ENCODE measurements at places on chromosomes 6 and 20.
A peak's percentile ranks its signal among the peaks of the same experiment; 100 is the strongest.

- DNase-seq, result no peak
Observed at GRCh38 chr20:16518784-16519084, 54.5 kb downstream of the KIF16B start.

GRCh38 chr6:156807028-156807427 is 29.9 kb downstream of the ARID1B start:
- no peak for DNase-seq

GRCh38 chr20:1392443-1392692 is 486 bp downstream of the FKBP1A start:
- DNase-seq, result no peak

DNA sequence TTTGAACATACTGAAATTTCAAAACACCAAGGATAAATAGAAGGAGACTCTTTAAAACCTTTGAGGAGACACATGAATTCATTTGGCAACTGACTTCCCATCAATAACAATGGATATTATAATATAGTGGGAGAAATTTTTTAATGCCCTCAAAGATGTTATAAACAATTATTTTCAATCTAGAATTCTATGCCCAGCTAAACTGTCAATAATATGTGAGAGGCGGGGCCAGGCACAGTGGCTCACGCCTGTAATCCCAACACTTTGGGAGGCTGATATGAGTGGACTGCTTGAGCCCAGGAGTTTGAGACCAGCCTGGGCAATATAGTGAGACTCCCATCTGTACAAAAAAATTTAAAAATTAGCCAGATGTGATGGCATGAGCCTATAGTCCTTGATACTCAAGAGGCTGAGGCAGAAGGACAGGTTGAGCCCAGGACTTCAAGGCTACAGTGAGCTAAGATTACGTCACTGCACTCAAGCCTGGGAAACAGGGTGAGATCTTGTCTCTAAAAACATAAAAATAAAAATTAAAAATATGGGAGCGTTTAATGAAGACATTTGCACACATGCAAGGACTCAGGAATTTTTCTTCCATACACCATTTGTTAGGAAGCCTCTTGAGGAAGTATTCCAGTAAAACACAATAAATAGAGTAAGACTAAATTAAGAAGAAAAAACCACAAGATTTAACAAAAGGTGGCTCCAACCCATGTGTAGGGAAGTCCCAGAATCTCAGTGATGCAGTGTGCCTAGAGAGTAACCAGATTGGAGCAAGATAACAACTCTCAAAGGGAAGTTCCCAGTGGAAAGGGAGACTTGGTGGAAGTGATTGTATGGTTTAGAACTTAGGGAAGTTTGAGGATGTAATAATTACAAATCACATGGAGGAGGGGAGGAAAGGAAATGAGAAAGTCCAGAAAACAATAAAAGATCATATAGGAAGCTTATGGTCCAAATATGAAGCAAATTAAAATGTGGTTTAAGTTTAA is 26.3 kb upstream of the ETV7 start:
- no peak for DNase-seq

DNA sequence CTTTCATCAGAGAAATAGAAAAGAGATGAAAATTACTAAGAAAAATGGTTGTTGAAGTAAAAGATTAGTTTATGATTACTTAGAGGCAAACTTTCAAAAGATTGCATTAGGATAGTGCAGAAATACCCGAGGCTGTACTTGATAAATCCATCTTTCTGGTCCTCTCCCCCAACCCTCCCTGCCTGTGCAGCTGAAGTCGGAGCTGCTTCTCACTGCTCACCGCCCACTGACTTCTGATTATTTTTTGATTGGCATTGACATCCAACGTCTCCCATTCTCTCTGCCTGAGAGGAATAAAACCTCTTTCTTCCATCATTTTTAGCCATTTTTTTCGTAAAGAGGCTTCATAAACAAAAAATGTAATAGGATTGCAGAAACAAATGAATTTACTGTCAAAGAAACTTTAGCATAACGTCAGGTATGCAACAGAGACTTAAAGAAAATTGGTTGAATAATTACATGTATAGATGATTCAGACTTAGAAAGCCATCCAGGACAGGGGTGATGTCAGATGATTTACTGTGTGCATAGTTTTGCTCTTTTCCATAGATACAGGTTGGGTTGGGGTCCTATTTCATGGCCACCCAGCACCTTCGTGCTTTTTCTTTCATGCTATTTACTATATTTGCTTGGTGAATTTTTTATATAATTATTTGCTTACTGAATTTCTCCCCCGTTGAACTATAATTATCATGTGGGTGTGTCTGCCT is 53.6 kb upstream of the EDN3 start:
- DNase-seq, result no peak

GRCh38 chr20:53337390-53338101 is 256.1 kb downstream of the ZNF217 start:
- no peak for DNase-seq

- no peak for DNase-seq
Observed at GRCh38 chr6:169988769-169989550, 237.5 kb downstream of the ERMARD start.

GRCh38 chr6:129657483-129657882 is 52.5 kb downstream of the ARHGAP18 start:
- DNase-seq, result no peak

DNA sequence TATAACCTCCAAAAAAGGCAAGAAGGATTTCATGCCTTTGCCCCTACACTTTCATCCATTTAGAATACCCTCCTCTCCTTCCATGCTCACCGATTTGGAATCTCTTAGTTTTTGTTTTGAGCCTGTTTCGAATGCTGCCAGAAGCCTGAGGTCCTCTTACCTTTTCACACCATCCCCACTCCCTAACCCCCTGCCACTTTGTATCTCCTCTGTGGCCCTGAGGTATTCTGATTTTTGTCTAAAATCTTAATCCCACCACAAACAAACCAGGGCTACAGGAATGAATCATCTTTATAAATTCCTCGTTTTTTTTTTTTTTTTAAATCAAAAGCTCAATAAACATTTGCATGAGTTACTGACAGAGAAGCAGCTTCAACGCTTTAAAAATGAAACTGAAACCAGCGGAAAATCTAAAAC is 1.6 kb upstream of the RPS12 start:
- no peak for DNase-seq

GRCh38 chr6:112946051-112946450 is 598.9 kb downstream of the RFPL4B start:
- DNase-seq, result no peak

DNA sequence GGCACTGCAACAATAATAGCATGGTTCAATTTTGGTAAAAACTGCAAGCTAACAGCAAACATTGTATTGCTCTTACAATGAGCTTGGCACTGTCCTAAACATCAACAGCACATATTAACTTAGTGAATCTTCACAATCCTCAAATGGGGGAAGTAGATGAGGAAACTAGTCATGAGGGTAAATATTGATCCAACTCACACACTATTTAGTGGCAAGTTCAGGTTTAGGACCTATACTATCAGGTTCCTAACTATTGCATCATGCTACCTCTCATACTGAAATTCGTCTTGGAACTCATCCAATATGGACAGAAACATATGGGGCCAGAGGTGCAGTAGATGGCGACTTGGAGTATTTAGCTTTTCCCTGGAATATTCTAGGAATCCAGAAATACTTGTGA is 34.2 kb downstream of the FKBP1C start:
- DNase-seq, result no peak

DNA sequence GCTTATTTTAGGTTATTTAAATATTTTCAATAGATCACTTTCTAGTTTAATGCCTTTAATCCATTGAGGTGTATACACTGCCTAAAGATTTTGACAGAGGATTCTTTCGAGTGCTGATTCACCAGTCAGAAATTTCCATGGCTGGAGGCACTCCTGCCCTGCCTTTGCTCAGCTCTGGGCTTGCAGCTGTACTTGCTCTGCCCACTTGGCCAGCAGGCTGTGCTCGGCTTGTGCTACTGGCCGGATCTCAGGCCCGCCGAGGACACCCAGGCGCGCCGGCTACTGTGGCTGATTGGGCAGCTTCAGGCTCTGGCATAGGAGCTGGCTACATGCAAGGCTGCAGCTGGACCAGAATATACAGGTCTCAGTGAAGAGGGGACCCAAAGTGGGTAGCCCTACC is 675.1 kb upstream of the MMS22L start:
- DNase-seq, result no peak

- peak; percentile 16 for DNase-seq
Observed at GRCh38 chr20:46308258-46309157, at the start of gene CDH22. TSS of gene CDH22 (minus strand) at chr20:46308498. CDS start at chr20:46251294, 57,204 bp downstream.

GRCh38 chr20:51339721-51340450 is 202.6 kb downstream of the NFATC2 start:
- no peak for DNase-seq

- DNase-seq, result no peak
Observed at GRCh38 chr6:114121913-114122662, 151.1 kb upstream of the HDAC2 start.

- DNase-seq, result no peak
Observed at GRCh38 chr6:42522942-42523814, 40.7 kb upstream of the UBR2 start.

GRCh38 chr20:2701671-2702081 is 9.1 kb downstream of the EBF4 start:
- DNase-seq, result no peak

DNA sequence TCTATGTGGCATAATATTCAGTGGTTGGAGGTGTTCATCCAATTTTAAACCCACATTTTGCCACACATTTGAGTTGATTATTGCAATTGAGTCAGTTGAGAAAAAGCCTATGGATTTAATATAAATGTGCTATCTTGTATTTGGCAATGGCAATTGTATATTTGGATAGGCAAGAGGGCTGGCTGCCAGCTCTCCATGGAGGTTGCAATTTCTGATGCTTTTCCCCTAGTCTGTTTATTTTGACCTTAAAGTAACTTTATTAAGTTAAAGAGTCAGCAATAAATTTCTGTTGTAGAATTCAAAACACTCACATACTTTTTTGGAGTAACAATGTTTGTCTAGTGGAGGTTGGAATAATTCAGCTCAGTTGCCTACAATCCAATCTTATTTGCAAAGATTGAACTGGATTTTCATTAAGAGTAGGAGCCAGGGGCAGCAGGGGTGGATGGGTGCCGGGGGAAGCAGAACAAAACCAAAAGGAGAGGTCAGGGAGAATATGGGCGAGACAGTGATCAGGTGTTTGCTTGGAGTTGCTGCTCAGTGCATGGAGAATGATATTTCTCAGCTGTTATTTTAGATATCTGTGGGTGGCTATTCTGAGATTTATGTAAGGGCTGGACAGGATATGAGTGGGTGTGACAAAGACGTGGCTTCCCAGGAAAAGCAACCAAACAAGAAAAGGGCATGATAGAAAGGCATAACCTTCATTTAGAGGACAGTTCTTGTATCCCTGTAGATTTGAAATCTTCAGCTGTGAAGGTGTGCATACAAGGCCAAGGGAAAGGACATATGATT is 163.0 kb downstream of the HDGFL1 start:
- DNase-seq, result no peak
